ENCODE measurements at places on chromosomes 6 and 20. TPM values are rescaled to one million over a fixed set of nuclear protein-coding genes. Genes with fewer than 3 reads are reported as not detected.

GRCh38 chr6:129671442-129672340 is 38.3 kb downstream of the ARHGAP18 start:
- peak overlapping the region; percentile 43 for H3K4me3 ChIP-seq
- peaks cover 16% of the 10 kb centered on the region for H3K4me1 ChIP-seq
- no peaks in the 10 kb centered on the region for H3K36me3 ChIP-seq
- DNase-seq: peak; percentile 65

GRCh38 chr6:35687658-35688604 is 784 bp downstream of the FKBP5 start:
- no peaks in the 10 kb centered on the region for H3K36me3 ChIP-seq
- H3K4me1 ChIP-seq: peaks cover 5% of the 10 kb centered on the region
- peak overlapping the region; percentile 92 for H3K27ac ChIP-seq
- peak; percentile 45 for DNase-seq

DNA sequence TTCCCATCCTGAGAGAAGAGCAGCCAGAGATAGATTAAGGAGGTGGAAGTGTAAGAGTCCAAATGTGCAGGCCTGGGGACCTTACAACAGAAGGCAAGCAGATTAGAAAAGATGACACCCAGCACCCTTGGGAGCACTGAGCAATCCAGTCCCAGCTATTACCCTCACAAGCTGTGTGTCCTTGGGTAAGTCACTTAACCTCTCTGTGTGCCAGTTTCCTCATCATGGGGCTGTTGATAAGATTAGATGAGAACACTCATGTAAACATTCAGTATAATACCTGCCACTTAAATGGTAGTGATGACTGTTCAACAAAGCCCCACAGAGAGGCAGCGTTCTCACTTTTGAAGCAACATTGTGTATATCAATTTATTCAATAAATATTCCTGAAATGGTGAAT is 114.8 kb upstream of the CST7 start:
- no peak for DNase-seq
- H3K27ac ChIP-seq: no peak overlapping the region
- no peaks in the 10 kb centered on the region for H3K4me1 ChIP-seq
- H3K36me3 ChIP-seq: no peaks in the 10 kb centered on the region
- no peaks in the 10 kb centered on the region for H3K27me3 ChIP-seq

- peak overlapping the region; percentile 82 for H3K27ac ChIP-seq
- no peak for DNase-seq
- H3K27me3 ChIP-seq: no peaks in the 10 kb centered on the region
- H3K4me3 ChIP-seq: peak overlapping the region; percentile 71
- H3K4me1 ChIP-seq: peaks cover 13% of the 10 kb centered on the region
These were observed 700 bp upstream of the MCUR1 start for GRCh38 chr6:13814938-13815575.

- H3K36me3 ChIP-seq: no peaks in the 10 kb centered on the region
- no peak for DNase-seq
- H3K4me3 ChIP-seq: no peak overlapping the region
These were observed 309.7 kb upstream of the AGPAT4 start for GRCh38 chr6:161583584-161583983.

DNA sequence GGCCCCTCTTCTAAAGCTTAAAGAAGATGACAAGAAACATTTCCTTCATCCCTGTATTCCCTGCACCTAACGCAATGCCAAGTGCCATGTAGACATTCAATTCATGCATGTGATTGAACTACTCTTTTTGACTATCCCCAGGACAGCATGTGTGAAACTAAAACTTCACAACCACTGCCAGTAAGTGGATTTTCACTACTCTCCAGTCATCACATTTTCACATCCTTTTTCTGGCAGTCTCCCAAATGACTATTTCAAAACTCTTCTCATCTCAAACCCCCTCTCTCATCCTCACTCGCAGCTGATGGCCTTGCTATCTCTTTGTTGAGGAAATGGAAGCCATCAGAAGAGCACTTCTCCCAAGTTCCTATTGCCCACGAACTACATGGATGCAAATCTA is 122.6 kb downstream of the OPRM1 start:
- H3K27ac ChIP-seq: peak overlapping the region; percentile 22
- DNase-seq: no peak
- no peaks in the 10 kb centered on the region for H3K36me3 ChIP-seq

KHDC1L gene
- not detected for total RNA-seq

CITED2 gene
- total RNA-seq: 112 TPM

KCNG1 gene
- total RNA-seq: not detected

RHAG gene
- not detected for total RNA-seq
